ENCODE measurements at places on chromosomes 3 and 15.

- DNase-seq, result no peak
Measured at GRCh38 chr15:33296856-33297255, 13.9 kb upstream of the RYR3 start.

- no peak for DNase-seq
Measured at GRCh38 chr3:32593903-32594525, 23.4 kb upstream of the DYNC1LI1 start.

GRCh38 chr15:93058904-93059427 is 30.0 kb downstream of the RGMA start:
- DNase-seq, result no peak

GRCh38 chr15:72902245-72902918 is 118.8 kb upstream of the ADPGK start:
- no peak for DNase-seq

GRCh38 chr3:177615015-177615414 is 417.7 kb upstream of the TBL1XR1 start:
- no peak for DNase-seq

- DNase-seq, result peak; percentile 34
Measured at GRCh38 chr3:119294696-119295671, 801 bp downstream of the ARHGAP31 start.

DNA sequence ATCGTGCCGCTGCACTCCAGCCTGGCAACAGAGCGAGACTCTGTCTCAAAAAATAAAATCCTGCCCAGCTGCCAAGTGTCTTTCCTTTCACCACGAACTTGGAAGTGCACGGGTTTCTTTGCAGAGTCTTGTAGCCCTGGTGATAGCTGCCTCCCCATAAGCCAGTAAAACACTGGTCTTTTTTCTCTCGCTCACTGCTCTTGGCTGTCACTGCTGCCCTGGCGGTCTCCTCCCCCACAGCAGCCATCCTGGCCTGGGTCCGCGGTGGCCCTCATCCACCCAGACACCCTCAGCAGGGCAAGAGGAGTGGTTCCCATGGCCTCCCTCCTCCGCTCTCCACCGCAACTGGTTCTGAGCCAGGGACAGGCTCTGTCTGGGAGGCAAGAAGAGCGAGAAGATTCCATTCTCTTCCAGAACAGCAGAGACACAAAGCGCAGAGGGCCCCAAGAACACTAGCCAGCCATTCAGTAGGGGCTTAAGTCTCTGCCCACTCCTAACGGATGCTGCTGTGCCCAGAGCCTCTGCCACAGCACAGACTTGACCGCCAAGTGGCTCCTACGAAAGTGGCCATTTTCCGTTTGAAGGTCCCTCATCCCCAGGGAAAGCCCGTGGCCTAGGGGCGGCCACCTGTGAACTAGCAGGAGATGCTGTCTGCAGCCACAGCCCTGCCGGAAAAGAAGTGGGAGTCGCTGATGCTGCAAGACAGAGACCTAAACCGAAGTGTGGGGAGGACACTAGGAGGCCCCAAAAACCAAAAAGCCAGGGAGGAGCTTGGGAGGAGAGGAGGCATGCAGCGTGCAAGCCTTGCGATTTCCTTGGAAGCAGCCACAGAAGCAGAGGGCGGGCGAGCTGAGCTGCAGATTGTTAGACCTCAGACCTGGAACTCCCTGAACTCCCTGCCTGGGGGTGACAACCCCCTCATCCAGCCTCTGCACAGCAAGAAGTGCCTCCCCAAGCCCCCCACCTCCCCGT is 44.1 kb downstream of the KLHL25 start:
- DNase-seq, result no peak

GRCh38 chr15:63111481-63111880 is 10.2 kb upstream of the LACTB start:
- no peak for DNase-seq

DNA sequence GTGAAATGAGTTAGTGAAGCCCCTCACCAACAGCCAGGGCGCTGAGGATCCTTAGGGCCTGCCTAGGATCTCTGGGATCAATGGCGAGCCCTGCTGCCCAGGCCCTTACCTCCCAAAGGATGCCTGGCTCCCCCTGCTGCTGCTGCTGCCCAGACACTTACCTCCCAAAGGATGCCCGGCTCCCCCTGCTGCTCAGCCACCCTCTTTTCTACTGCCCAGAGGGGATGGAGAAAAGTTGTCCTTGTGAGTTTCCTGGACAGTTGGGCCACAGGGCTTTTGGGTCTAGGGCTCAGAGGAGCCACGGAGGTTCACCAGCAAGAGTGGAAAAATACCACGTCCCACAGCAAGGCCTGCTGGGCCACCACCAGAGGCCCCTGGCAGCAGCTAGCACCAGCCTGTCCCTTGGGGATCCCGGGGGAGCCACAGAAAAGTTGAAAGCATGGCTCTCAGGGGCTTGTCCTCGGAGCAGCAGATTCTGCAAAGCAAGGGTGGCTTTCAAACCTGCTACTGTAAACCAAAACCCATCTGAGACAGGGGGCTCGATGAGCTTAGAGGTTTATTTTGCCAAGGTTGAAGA is 59.4 kb downstream of the SLC6A6 start:
- DNase-seq, result no peak

- DNase-seq, result no peak
Measured at GRCh38 chr3:177803500-177803899, 606.2 kb upstream of the TBL1XR1 start.

DNA sequence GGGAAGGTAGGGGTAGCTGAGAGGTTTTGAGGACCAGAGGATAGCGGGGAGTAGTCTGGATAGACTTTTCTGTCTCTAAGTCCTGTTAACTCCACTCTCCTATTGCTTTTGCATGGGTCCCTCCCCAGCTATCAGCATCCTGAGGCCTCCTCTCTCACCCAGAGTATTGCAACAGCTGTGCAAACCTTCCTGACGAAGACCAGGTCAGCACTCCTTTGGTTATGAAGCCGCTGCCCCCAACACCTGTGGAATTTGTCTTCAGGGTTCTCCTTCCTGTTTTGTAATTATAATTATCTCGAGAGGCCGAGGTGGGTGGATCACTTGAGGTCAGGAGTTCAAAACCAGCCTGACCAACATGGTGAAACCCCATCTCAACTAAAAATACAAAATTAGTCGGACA is 24.8 kb downstream of the TYRO3 start:
- no peak for DNase-seq

GRCh38 chr15:71131601-71132362 is 16.5 kb downstream of the THSD4 start:
- no peak for DNase-seq

- DNase-seq, result no peak
Measured at GRCh38 chr15:49182128-49182527, 12.1 kb downstream of the GALK2 start.

DNA sequence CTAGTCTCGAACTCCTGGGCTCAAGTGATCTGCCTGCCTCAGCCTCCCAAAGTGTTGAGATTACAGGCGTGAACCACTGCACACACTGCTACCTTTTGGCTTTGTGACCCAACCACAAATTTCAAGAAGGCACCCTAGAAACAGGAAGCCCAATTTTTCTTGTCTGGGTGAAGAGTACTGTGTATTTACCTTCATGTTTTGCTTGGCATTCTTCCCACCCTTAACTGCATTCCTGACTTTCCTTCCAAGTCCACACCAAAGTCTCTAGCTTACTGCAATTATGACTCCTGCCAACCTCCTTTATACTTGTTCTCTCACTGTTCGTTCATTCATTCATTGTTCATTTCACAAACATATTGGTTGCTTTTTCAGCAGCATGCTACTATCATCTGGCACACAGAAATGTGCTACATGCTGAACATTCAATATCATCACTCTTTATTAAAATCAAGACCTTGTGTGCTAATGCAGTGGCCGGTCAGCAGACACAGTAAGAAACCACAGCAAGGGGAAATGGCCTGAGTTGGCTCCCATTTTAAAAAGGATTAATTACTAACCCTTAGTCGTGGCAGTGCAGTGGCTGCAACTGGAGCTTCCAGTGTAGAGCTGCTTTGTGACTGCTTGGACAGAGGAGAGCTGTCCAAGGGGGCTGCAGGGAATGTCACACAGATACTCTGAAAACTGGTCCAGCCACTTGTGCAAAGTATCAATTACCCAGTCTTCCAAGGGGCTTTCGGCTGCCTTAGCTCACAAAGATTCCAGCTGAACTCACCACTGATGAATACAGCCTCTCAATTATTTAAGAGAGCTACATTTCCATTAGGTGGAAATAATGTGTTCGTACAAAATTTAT is 94.0 kb downstream of the ETFA start:
- DNase-seq, result no peak

GRCh38 chr15:28265334-28266019 is 56.5 kb downstream of the HERC2 start:
- no peak for DNase-seq

DNA sequence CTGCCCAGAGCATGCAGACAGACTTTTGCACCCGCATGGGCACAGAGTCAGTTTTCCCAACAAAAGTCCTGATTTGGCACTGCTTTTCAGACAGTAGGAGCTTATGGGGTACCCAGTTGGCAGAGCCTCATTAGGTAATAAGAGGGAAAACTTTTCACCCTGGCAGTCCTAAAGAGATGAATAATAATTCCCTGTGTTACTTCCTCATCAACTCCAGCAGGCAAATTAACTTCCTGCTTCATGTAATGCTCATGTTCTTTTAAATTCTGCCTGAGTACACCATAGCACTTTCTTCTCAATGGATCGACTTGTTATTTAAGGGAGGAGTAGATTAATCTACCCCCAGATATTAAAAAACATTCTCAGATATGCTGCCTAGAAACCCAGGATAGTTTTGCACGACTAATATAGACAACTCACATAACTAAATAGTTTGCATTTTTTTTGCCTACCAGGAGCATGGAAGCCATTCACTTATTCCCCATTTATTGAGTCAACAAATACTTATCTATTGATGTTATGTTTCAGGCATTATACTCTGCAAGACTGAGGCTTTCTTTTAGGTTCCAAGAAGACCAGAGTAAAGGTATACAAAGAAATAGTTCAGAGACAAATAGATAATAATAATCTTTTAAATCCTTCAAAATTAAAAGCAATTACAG is 214.5 kb downstream of the KCNMB2 start:
- no peak for DNase-seq

GRCh38 chr3:11924518-11924917 is 77.8 kb upstream of the TAMM41 start:
- DNase-seq, result no peak

- DNase-seq, result no peak
Measured at GRCh38 chr3:38497031-38497430, 891 bp downstream of the EXOG start.

- DNase-seq, result no peak
Measured at GRCh38 chr3:23508464-23508863, 297.3 kb upstream of the UBE2E1 start.

GRCh38 chr3:23711916-23712494 is 93.8 kb upstream of the UBE2E1 start:
- DNase-seq, result no peak

GRCh38 chr3:137460944-137461343 is 303.2 kb upstream of the SOX14 start:
- DNase-seq, result no peak

GRCh38 chr15:39777496-39777895 is 5.1 kb downstream of the FSIP1 start:
- no peak for DNase-seq

- DNase-seq, result peak; percentile 68
Measured at GRCh38 chr3:184777566-184778356, 34.2 kb upstream of the VPS8 start.

DNA sequence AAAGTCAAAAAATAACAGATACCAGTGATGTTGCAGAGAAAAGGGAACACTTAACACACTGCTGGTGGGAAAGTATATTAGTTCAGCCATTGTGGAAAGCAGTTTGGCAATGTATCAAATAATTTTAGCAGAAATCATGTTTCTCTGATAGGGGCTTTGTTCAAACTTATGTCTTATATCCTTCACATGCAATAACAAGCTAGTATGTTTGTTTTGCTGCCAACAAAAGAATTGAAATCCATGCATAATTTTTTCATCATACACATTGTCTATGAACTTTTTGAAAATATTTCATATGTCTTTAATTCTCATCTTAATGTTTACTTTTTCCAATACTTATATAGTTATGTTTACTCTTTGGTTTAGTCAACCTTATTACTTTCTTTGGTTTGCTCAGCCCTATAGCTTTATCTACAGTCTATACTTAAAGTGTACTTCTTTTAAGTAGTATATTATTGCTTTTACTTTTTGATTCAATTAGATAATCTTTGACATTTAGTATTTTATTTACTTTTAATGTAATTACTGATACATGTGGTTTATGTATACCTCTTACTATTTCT is 639.6 kb upstream of the CBLB start:
- no peak for DNase-seq

- DNase-seq, result no peak
Measured at GRCh38 chr3:16724487-16724886, 119.3 kb upstream of the DAZL start.

- no peak for DNase-seq
Measured at GRCh38 chr3:71416876-71417275, 166.7 kb downstream of the FOXP1 start.

- DNase-seq, result no peak
Measured at GRCh38 chr15:80749589-80749988, 29.6 kb upstream of the CEMIP start.

GRCh38 chr15:71443538-71443937 is 328.3 kb downstream of the THSD4 start:
- peak; percentile 4 for DNase-seq

GRCh38 chr3:152146461-152146860 is 122.3 kb upstream of the MBNL1 start:
- no peak for DNase-seq

- no peak for DNase-seq
Measured at GRCh38 chr3:9088441-9089353, 125.4 kb upstream of the RAD18 start.

DNA sequence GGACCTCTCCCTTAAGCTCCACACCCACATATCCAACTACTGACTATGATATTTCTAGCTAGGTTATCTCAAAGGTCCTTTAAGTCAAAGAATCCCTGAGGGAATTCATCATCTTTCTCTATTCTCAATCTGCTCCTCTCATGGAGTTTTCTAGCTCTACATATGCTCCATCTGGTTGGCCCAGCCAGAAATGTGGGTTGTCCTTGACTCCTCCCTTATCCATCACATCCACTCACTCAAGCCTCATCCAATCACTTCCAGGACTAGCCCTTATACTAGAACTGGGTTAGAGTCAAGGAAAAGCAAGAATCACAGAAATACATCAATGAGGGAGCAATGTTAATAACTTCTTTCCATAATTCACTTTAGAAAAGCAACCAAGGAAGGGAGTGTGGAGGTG is 45.4 kb downstream of the ZNF106 start:
- no peak for DNase-seq

DNA sequence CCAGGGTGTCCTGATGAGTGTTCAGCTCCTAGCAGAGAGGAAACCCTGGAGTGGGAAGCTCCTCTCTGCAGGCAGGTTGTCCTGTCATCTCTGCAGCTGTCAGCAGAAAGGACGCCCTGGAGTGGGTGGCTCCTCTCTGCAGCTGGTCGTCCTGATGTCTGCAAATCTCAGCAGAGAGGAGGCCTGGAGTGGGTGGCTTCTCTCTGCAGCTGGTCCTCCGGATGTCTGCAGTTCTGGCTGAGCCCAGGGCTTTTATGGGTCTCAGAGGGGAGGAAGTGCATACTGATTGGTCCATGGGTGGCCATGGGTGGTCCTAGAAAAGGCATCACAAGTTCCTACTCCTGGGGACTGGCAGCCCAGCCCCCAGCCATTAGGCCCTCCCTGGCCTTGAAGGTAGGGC is 102.6 kb upstream of the BNIP2 start:
- no peak for DNase-seq
